GM23338 (cell line): ENCODE measurements at places on chromosomes 5 and 9.
A peak's percentile ranks its signal among the peaks of the same experiment; 100 is the strongest.

GRCh38 chr5:75601996-75602395, 9.3 kb upstream of the ANKDD1B start:
- no peak overlapping the region for H3K27ac ChIP-seq
- no peak for DNase-seq
- H3K4me1 ChIP-seq, result peaks cover 12% of the 10 kb centered on the region
- H3K36me3 ChIP-seq, result no peaks in the 10 kb centered on the region

GRCh38 chr5:61704289-61704688, 372.2 kb downstream of the ZSWIM6 start:
- no peaks in the 10 kb centered on the region for H3K4me1 ChIP-seq
- H3K4me3 ChIP-seq, result no peak overlapping the region
- H3K27me3 ChIP-seq, result no peaks in the 10 kb centered on the region
- no peak for DNase-seq
- H3K27ac ChIP-seq, result no peak overlapping the region

- no peaks in the 10 kb centered on the region for H3K4me1 ChIP-seq
- H3K36me3 ChIP-seq, result no peaks in the 10 kb centered on the region
- H3K27ac ChIP-seq, result no peak overlapping the region
- DNase-seq, result no peak
- no peaks in the 10 kb centered on the region for H3K27me3 ChIP-seq
These were observed 81.6 kb upstream of the GDNF start for GRCh38 chr5:37921452-37921851.

DNA sequence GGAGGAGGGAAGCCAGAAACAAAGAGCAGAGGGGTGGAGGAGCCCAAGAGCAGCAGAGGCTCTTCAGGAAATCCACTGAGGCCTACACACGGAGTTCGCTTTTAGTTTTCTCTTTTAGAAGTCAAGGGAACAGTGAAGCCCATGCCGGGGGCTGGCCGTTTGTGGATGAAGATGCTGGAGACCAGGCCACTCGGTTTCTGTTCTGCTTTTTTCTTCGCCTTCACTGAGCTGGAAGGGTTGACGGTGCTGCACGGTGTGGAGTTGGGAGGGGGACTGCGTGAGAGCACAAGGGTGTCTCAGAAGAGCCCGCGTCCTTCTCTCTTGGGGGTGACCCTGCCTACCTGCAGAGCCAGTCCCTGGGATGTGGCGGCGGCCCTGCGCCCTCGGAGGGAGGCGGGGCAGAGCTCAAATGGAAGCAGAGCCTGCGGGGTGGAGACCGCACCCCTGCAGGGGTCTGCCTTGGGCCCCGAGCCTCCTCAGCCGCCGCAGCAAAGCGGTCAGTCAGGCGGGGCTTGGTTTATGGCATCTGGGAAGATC, 68.5 kb upstream of the CACNA1B start:
- no peaks in the 10 kb centered on the region for H3K4me1 ChIP-seq
- no peak overlapping the region for H3K27ac ChIP-seq
- H3K27me3 ChIP-seq, result no peaks in the 10 kb centered on the region
- DNase-seq, result no peak
- H3K4me3 ChIP-seq, result no peak overlapping the region

- no peak for DNase-seq
- no peak overlapping the region for H3K27ac ChIP-seq
- no peaks in the 10 kb centered on the region for H3K27me3 ChIP-seq
- H3K4me3 ChIP-seq, result no peak overlapping the region
- peaks cover 12% of the 10 kb centered on the region for H3K4me1 ChIP-seq
These were observed 25.3 kb downstream of the OSMR start for GRCh38 chr5:38871058-38871605.

DNA sequence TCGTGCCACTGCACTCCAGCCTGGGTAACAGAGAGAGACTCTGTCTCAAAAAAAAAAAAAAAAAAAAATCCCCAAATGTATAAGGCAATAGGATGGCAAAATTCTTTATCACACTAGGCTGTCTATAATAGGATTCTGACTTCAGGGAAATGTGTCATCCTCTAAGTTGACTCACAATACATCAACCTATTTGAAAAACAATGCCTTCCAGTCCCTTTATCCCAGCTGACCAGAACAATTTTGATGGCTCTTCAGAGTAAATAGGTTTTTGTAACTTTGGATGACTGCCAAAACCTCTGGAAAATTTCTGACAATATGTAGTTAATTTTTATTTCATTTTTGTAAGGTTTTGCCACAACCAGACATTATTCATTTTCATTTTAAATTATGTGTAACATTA, 184.1 kb downstream of the CCDC192 start:
- no peak for DNase-seq
- H3K4me1 ChIP-seq, result no peaks in the 10 kb centered on the region
- no peak overlapping the region for H3K4me3 ChIP-seq
- no peaks in the 10 kb centered on the region for H3K36me3 ChIP-seq
- H3K27ac ChIP-seq, result no peak overlapping the region

GRCh38 chr5:118968925-118969375, 19.4 kb downstream of the DTWD2 start:
- no peaks in the 10 kb centered on the region for H3K27me3 ChIP-seq
- DNase-seq, result no peak
- H3K4me1 ChIP-seq, result no peaks in the 10 kb centered on the region
- H3K4me3 ChIP-seq, result no peak overlapping the region
- no peaks in the 10 kb centered on the region for H3K36me3 ChIP-seq
- no peak overlapping the region for H3K27ac ChIP-seq

DNA sequence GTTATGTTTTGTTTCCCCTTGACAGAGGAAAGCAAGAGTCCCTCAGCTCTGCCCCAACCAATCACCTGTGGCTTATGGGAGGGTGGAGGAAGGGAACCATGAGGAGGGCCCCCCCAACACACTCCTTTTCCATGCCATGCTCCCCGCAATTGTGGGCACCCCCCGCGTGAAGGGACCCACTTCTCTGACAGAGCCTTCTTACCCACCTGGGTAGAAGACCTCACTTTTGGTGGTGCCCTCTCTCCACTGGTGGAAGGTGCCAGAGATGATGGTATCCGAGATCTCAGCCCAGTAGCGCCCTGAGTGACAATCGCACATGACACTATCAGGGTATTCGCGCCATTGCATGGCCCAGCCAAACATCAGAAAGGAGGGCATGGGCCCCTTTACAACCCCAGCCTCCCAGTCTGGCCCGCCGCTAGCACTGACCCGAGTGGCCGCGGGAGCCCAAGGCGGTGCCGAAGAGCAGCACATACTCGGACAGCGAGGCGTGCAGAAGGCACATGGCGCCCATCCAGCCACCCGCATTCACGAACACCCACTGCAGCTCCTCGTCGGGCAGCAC, 714 bp downstream of the SIGMAR1 start:
- H3K27me3 ChIP-seq, result peaks cover 26% of the 10 kb centered on the region
- peak overlapping the region; percentile 84 for H3K4me3 ChIP-seq
- H3K36me3 ChIP-seq, result no peaks in the 10 kb centered on the region
- H3K4me1 ChIP-seq, result peaks cover 8% of the 10 kb centered on the region
- no peak overlapping the region for H3K27ac ChIP-seq
- no peak for DNase-seq

DNA sequence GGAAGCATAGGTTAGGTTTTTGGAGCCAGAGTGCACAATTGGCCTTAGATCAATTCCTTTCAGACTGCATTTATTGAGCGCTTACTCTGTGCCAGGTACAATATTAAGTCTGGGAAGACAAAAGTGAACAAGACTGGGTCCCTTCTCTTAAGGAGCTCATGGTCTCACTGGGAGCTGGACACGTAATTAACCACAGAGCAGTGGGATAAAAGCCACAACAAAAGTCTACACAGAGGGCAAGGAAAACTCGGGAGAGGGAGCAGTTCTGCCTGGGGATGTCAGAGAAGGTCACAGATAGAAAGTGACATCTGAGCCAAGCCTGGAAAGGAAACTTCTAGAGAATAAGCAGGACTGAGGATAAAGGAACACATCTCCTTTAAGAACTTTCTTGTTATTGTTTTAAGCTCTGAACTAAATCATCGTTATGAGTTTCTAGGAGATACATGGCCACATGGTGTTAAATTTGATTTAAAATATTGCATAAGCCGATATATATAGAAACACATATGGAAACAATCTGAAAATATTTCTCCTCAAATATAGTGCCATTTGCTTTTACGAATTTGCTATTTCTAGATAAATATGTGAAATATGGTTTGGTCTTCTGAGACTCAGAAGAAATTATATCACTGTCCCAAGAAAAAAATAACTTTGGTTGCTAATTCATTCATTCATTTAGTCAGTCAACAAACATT, 40.1 kb upstream of the PDE8B start:
- DNase-seq, result no peak
- H3K27ac ChIP-seq, result no peak overlapping the region
- no peak overlapping the region for H3K4me3 ChIP-seq
- no peaks in the 10 kb centered on the region for H3K27me3 ChIP-seq
- H3K36me3 ChIP-seq, result no peaks in the 10 kb centered on the region

DNA sequence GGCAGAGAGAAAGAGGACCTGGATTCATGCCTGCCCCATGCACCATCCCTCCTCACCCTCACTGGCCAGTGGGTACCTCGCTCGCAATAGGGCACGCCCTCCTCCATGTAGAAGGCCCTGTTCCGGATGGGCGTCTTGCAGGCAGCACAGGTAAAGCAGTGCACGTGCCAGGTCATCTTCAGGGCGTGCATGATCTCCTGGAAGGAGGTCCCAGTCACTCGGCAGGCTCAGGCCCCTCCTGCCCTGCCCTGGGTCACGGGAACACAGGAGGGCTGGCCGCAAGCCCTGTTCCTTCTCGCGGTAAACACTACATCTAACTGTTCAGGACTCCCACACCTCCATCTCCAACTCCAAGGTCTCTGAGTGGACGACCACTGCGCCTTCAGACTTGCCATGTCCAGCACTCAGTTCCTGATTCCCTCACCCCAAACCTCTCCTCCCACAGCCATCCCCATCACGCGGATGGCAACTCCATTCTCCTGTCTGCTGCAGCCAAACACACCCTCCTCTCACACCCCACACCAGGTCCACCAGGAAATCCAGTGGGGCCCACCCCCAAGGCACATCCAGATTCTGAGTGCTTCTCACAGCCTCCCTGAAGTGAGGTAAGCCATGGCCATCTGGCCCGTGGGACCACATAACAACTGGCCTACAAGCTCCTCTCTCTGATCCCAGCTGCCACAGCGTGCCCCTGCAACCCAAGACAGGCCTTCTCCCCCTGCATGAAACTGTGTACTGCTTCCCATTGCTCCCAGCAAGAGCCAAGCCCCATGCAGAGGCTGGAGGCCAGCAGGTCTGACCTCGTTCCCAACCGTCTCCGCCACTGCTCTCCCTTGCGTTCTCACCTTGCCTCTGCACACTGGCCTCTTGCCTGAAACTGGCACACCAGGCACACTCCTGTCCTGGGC, 10.8 kb upstream of the DBN1 start:
- peaks cover 14% of the 10 kb centered on the region; the same call in 1 of the 2 replicates for H3K36me3 ChIP-seq
- no peaks in the 10 kb centered on the region for H3K4me1 ChIP-seq
